ELR (cell line): ENCODE measurements at places on chromosomes 4 and X.
A peak's percentile ranks its signal among the peaks of the same experiment; 100 is the strongest.

GRCh38 chr4:139603576-139604410, 47.8 kb upstream of the SETD7 start:
- peak; percentile 67 for DNase-seq

DNA sequence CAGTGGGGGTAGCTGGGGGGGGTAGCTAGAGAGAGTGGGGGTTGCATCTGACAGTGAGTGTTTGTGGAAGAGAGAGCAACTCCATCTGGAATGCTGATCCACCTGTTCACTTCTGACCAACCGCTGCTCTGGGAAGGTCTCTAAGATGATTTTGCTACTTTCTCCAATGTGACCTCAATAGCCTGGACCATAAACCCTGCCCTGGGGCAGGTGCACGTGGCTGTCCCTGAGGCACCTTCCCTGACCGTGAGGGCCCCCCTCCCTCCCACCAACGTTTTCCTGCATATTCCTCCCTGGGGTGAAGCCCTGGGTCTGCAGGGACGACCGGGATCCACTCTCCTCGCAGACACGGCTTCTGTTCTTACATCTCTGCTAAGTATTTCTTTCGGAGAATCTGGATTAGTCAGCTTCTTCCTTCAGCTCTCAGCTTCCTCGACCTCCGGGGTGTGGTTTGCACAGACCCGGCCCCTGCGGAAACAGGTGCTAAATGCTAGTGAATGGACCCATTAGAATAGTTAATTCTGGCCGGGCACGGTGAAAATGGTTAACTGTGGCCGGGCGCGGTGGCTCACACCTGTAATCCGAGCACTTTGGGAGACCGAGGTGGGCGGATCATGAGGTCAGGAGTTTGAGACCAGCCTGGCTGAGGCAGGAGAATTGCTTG, 21.4 kb upstream of the PLCXD1 start:
- DNase-seq = no peak

- DNase-seq = no peak
Measured at GRCh38 chr4:66059556-66059955, 389.3 kb upstream of the EPHA5 start.

- DNase-seq = no peak
Measured at GRCh38 chr4:24219209-24219608, 329.4 kb upstream of the PPARGC1A start.

DNA sequence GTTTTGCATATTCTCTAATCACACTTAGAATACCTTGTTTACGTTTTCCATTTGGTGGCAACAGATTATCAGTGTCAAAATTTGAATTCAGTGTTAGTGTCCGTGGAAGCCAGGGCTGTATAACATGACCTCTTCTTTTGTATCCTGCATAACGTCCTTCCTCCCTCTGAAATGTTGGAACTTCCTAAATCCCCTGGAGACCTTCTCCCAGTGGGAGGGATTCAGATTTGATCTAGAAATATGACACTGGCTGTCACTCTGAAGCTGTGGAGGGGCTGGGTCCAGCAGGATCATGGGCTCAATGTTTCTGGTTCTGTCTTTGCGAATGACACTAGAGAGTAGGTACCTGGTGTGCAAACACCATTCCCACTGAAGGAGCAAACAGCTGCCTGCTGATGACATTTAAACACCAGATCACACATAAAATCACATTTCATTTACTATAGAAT, 850 bp upstream of the CXCL3 start:
- DNase-seq = no peak

GRCh38 chrX:153938226-153938786, 3.5 kb upstream of the NAA10 start:
- DNase-seq = no peak

GRCh38 chr4:100988876-100989275, 358.4 kb downstream of the PPP3CA start:
- no peak for DNase-seq

GRCh38 chrX:20968996-20969395, 405.2 kb upstream of the CNKSR2 start:
- DNase-seq = no peak

GRCh38 chrX:149979126-149979644, 40.9 kb upstream of the EOLA2 start:
- no peak for DNase-seq

GRCh38 chr4:151906438-151906837, 145.6 kb upstream of the GATB start:
- no peak for DNase-seq

DNA sequence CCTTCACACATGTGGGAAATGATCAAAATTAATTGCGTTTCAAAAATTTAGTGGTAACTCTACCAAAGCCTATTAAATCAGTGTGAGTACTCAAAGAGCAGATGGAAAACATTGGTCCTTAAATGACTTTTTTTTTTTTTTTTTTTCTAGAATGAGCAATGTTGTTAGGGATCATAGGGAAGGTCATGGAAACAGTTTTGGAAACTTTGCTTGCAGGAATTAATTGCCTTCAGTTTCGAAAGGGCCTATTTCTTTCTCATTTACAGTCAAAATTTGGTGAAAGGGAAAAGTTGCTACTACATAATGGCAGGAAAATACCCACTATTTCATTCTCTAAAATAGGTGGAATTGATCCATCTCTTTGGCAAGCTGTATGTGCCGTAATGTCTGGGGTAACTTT, 160.9 kb downstream of the RTL9 start:
- no peak for DNase-seq

DNA sequence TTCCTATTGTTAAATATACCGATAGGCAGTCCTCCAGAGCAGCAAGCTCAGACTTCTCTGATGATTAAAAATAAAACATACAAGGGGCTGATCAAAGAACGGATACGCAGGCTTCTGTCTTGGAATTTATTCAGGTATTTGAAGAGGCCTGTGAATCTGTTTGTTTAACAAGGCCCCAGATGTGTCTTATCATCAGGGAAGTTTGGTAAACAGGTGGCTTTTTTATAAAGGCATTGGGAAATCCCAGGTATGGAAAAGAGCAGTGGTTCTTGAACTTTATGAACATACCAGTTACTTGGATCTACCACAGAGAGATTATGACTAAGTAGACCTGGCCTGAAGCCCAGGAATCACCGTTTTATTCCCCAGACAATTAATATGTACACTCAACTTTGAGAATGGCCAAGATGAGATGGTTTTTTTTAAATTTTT, 47.9 kb downstream of the SOWAHB start:
- DNase-seq = peak; percentile 80

DNA sequence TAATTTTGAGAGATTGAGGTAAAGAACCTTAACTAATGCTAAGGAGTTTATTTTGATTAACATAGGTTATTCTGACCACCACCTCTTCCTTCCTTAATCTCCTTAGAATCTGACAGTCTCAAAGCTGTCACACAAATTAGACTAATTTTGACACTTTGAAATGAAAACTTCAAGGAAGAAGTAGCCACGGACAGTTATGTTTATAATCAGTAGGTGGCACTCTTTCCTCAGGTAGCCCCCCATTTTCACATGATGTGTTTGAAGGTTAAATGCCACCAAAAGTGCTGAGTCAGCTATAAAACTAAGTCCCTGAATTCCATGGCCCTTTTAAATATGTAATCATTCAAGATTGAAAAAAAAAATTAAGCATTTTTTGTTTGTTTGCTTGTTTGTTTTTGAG, 22.4 kb downstream of the TMEM33 start:
- DNase-seq = peak; percentile 59

DNA sequence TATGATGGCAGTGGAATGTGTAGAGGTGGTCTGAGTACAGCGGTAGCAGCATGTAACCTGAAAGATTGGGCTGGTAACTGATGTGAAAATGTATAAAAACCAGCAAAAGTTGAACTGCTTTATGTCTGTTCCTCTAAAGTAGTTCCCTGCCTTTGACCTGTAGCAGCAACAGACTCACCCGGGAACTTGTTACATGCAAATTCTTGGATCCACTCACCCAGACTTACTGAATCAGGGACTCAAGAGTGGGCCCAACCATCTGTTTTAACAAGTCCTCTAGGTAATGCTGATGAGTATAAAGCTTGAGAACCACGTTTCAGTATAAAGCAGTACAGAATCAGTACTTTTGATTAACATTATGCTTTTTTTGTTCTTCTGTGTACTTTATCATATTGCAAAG, 84.7 kb downstream of the RAP1GDS1 start:
- DNase-seq = no peak

DNA sequence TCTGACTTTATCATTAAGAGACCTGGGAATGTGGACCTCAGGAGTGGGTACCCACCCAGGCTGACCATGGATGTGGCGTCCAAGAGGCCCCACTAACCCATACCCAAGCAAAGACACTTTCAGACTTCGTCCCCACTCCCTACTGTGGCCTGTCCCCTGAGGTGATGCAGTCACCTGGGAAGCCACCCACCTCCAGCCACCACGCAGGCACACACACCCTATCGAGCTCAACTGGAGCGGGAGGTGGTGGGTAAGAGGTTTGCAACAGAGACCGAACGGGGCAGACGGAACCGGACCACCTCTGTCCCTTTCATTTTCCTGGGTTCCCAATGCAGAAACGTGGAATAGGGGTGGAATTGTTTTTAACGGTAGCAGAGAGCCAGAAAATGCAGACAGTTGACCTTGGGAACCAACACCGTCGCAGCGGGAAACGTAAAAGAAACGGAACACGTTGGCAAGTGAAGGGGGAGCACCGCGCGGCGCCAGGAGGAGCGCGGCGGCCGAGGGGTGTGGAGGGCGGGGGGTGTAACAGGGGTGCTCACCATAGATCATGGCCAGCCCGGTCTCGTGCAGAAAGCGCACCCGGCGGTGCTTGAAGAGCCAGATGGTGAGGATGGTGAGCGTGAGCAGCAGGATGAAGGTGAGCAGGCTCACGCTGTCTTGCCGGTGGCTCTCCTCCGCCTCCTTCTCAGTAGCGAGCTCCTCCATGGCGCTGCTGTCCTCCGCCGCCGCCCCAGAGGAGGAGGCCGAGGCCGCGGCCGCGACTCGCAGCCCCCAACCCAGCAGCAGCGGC, 559 bp downstream of the SLC9A7 start:
- DNase-seq = peak; percentile 37

DNA sequence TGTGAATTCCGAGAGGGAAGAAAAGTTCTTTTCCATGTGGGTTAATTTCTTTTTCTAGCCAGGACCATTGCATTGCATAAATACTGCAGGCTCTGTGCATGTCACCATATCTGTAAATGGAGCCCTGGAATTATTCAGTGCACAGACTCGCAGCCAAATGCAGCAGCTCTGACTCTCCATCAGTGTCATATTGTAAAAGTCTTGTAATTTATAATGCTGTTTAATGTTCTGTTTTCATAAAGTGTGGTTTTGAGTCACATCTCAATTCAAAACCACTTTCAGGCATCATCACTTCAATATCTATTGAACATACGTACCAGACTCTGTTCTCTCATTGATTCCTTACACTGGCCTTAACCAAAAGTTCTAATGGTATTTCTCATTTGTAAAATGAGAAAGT, 193.9 kb upstream of the RPL34 start:
- peak; percentile 70 for DNase-seq

DNA sequence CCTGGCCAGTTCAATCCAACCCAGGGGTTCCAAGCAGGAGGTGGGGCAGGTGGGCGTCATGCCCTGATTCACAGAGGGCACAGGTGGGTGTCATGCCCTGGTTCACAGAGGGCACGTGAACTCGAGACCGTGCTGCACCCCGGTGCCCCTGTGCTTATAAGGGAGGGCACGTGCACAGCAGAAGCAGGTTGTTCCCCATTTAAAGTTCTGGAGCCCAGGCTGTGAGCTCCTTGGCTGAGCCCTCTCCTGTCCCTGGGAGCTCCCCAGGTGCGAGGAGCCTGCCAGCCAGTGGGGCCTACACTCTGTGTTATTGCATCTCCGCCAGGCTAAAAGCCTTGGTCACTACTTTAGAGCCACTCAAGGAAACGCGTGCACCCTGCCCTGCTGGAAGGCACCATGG, 3.2 kb upstream of the CPZ start:
- no peak for DNase-seq

- DNase-seq = peak; percentile 63
Measured at GRCh38 chr4:113760094-113760794, 1.3 kb downstream of the CAMK2D start.

DNA sequence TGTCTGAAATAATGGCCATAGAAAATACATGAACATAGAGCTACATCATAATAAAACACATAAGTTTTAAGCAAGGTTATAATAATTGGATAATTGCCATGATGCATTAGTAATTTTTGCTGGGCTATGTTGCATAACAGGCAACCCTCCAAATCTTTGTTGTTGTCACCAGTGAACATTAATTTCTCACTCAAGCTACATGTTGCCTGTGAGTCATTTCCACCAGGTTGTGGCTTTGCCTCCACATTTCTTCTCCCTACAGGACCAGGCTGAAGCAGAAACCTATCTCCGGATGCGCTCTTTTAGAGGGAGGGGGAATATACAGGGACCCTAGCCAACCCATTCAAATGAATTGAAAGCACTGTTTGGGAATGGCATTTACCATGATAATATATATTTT, 347.7 kb downstream of the GABRG1 start:
- DNase-seq = no peak

DNA sequence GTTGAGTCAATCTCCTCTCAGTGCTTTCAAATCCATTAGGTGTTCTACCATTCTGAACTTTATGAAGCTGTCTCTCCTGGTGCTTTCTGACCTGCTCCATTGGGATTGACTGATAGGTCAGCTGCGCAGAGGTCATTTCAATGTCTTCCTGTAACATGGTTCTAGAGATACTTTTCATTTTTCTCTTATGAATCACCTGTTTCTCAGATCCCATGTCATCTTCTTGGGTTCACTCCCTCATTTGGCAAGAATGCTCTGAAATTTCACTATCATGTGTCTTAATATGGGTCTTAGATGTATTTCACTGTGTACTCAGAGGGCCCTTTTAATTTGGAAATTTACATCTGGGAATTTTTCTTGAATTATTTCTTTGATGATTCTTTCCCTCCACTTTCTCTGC, 13.8 kb upstream of the PGM2 start:
- peak; percentile 91 for DNase-seq

DNA sequence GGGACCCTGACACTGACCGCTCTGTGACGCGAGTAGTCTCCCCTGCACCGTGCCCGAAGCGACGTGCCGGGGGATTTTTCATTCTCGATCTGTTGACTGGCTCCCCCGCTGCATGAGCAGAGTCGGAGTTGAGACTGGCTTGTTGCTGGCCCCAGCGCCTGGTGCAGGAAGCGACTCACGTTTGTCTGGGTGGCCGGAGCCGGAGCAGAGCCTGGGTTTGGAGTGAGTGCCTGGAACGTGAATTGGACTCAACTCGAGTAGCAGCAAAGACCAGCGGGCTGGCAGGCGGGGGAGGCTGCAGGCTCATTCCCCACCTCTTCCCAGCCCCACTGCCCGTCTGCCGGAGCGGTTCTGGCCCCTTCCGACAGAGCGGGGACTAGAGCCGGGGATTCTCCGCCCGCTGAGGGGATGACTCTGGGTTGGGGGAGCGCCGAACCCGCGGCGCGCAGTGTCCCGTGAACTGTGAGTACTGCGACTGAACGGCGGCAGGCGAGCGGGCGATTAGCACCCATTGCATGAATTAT, 554 bp downstream of the PCDH7 start:
- DNase-seq = peak; percentile 75

DNA sequence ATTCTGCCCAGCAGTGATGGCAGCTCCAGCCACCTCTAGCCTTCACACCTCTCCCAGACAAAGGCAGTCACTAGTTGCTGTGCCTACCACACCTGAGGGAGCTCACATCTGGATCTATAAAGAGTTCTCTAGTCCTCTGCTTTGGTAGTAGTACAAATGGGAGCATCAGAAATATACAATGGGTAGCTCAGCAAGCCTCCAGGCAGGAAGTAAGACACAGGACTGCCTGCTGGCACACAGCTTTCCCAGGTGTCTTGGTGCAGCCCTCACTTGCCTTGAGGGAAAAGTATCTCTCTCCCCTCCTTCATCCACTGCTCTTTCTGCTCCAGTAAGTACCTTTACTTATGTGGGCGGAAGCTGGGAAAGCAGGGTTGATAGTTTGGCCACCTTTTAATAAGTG, 212.9 kb upstream of the SLC7A11 start:
- DNase-seq = no peak
